MCF 10A (cell line): ENCODE measurements at places on chromosomes 6 and 20. TPM values are rescaled to one million over a fixed set of nuclear protein-coding genes. Genes with fewer than 3 reads are reported as not detected.

Gene ZKSCAN3
- 2.7 and 3.7 TPM in 2 replicates for total RNA-seq

Gene RSPO3
- total RNA-seq, result not detected in 2 replicates

Gene DDO
- total RNA-seq, result not detected in 2 replicates

Gene TMEM74B
- not detected in 2 replicates for total RNA-seq

Gene SLC17A2
- not detected in 2 replicates for total RNA-seq
